ENCODE measurements at places on chromosomes 2 and 18. TPM values are rescaled to one million over a fixed set of nuclear protein-coding genes. Genes with fewer than 3 reads are reported as not detected.

KANSL3 gene
- total RNA-seq = 49.4 TPM

DNA sequence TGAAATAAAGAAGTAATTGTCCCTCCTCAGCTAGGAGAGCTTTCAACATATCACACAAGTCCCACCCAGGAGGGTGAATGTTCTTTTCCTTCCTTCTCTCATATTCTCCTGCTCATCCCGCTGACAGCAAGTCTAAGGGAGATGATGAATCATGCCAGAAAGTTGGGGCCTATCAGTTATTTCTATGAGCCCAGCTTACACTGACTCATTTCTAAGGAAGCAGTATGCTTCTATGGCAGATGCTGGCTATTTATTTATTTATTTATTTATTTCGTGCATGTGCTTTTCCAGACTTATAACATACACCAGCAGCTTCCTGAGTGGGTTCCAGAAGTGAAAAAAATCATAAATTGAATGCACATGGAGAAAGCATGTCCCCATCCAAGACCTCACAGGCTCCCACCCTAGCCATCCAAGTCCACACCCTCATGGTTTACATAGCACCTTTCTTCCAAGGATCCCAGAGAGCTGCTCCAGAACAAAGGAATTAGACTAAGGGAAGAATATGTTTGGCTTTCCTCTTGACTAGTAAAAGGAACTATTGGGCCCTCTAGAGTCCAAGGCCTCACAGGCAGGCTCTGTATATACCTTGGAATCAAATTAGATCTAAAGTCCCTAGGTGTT is 1074.2 kb upstream of the ZEB2 start:
- H3K4me3 ChIP-seq = no peak overlapping the region
- H3K27ac ChIP-seq = no peak overlapping the region
- DNase-seq = no peak
- no peaks in the 10 kb centered on the region for H3K27me3 ChIP-seq

DNA sequence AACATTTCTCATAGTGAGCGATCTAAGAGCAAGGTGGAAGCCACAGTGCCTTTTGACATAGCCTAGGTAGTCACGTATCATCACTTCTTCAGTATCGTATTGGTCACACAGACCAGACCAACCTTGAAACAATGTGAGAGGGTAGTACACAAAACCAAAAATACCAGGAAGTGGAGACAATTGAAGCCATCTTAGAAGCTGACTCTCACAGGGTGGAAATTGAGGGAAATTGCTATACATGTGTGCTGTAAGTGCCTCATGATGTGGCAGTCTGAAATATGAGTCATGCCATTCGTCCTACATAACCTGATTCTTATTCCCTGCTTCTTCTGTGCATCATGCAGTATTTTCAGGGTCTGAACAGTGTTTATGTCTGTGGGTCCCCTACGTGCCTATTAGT is 62.3 kb upstream of the STON1 start:
- no peaks in the 10 kb centered on the region for H3K4me1 ChIP-seq
- no peak for DNase-seq
- H3K4me3 ChIP-seq = no peak overlapping the region
- H3K27me3 ChIP-seq = no peaks in the 10 kb centered on the region
- no peaks in the 10 kb centered on the region for H3K36me3 ChIP-seq

GRCh38 chr2:241213567-241213966 is 25.1 kb downstream of the ANO7 start:
- no peak overlapping the region for H3K27ac ChIP-seq
- H3K4me1 ChIP-seq = no peaks in the 10 kb centered on the region
- no peaks in the 10 kb centered on the region for H3K27me3 ChIP-seq
- DNase-seq = no peak
- no peak overlapping the region for H3K4me3 ChIP-seq

- H3K27ac ChIP-seq = no peak overlapping the region
- H3K4me1 ChIP-seq = no peaks in the 10 kb centered on the region
- H3K36me3 ChIP-seq = no peaks in the 10 kb centered on the region
- no peak overlapping the region for H3K4me3 ChIP-seq
- no peaks in the 10 kb centered on the region for H3K27me3 ChIP-seq
These were observed 257.7 kb upstream of the AGAP1 start for GRCh38 chr2:235235977-235236767.

- H3K36me3 ChIP-seq = no peaks in the 10 kb centered on the region
- no peak overlapping the region for H3K27ac ChIP-seq
- H3K4me3 ChIP-seq = peak overlapping the region; percentile 63
- H3K27me3 ChIP-seq = peaks cover 15% of the 10 kb centered on the region
- no peaks in the 10 kb centered on the region for H3K4me1 ChIP-seq
These were observed 509 bp downstream of the PIEZO2 start for GRCh38 chr18:11148680-11149440.

- no peaks in the 10 kb centered on the region for H3K27me3 ChIP-seq
- no peak for DNase-seq
- no peak overlapping the region for H3K27ac ChIP-seq
- no peaks in the 10 kb centered on the region for H3K36me3 ChIP-seq
These were observed 15.0 kb upstream of the RAB27B start for GRCh38 chr18:54813305-54813704.

- H3K27ac ChIP-seq = no peak overlapping the region
- no peak for DNase-seq
- H3K36me3 ChIP-seq = no peaks in the 10 kb centered on the region
- H3K27me3 ChIP-seq = no peaks in the 10 kb centered on the region
These were observed 30.5 kb downstream of the LAMA3 start for GRCh38 chr18:23719634-23720201.

- H3K36me3 ChIP-seq = no peaks in the 10 kb centered on the region
- no peak for DNase-seq
- no peak overlapping the region for H3K4me3 ChIP-seq
- H3K4me1 ChIP-seq = no peaks in the 10 kb centered on the region
- no peaks in the 10 kb centered on the region for H3K27me3 ChIP-seq
These were observed 86.9 kb upstream of the COPS8 start for GRCh38 chr2:236998758-236999157.

- DNase-seq = no peak
- H3K4me1 ChIP-seq = peaks cover 5% of the 10 kb centered on the region
- H3K27me3 ChIP-seq = no peaks in the 10 kb centered on the region
These were observed 28.4 kb downstream of the FBXO48 start for GRCh38 chr2:68438455-68439303.

DNA sequence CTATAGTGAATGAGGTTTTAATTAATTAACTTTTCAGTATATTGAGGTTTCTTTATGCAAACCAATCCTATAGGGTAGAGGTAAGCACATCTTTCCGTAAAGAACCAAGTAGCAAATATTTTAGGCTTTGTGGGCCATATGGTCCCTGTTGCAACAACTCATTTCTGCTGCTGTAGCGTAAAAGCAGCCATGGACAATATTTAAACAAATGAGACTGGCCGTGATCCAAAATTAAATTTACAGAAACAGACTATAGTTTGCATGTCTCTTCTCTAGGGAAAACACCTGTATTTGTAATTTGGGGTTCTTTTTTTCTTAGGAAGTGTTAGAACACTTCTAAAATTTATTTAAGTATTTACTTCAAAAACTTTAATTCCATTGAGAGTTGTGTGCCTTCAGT is 104.3 kb downstream of the KYNU start:
- DNase-seq = no peak
- H3K4me1 ChIP-seq = no peaks in the 10 kb centered on the region
- H3K27ac ChIP-seq = no peak overlapping the region
- no peaks in the 10 kb centered on the region for H3K36me3 ChIP-seq

DNA sequence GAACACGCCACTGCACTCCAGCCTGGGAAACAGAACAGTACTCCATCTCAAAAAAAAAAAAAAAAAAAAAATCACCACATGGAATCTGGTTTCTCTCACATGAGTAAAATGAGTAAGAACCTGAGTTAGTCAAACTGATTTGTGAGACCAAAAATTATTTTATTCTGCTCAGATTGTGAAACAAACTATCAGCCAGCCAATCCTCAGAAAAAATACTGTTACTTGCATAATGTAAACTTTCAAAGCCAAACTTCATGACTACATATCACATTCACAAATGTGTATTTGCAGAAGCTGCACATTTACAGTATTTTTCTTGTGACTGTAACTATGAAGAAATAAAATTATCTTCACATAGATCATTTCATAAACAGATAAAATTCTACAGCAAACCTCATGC is 23.2 kb downstream of the SUMO1 start:
- no peak for DNase-seq
- H3K4me1 ChIP-seq = peaks cover 3% of the 10 kb centered on the region
- H3K27ac ChIP-seq = no peak overlapping the region
